Heart left ventricle (tissue), 16 donors: ENCODE measurements at places on chromosomes 5 and 9.

GRCh38 chr5:123094919-123095797 lies 6.1 kb downstream of the PRDM6 start:
- peak overlapping the region; percentile 6 for H3K4me3 ChIP-seq
- peaks cover 97% of the 10 kb centered on the region for H3K27me3 ChIP-seq
- H3K4me1 ChIP-seq = no peaks in the 10 kb centered on the region
- no peaks in the 10 kb centered on the region for H3K36me3 ChIP-seq

DNA sequence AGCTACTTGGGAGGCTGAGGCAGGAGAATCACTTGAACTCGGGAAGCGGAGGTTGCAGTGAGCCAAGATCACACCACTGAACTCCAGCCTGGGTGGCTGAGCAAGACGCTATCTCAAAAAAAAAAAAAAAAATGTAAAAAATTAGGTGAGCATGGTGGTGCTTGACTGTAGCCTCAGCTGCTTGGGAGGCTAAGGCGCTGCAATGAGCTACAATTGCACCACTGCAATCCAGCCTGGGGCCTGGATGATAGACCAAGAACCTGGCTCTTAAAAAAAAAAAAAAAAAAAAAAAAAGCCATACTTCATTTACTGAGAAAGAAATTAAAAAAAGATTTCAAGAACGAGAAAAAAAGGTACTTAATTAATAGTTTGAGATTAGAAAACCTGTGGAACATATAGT lies 62.1 kb downstream of the SVEP1 start:
- DNase-seq = no peak
- no peaks in the 10 kb centered on the region for H3K27me3 ChIP-seq
- H3K4me1 ChIP-seq = no peaks in the 10 kb centered on the region
- no peaks in the 10 kb centered on the region for H3K36me3 ChIP-seq
- no peak overlapping the region for H3K4me3 ChIP-seq
- H3K27ac ChIP-seq = no peak overlapping the region

- no peaks in the 10 kb centered on the region for H3K36me3 ChIP-seq
- H3K27ac ChIP-seq = no peak overlapping the region
- no peaks in the 10 kb centered on the region for H3K4me1 ChIP-seq
- no peak for DNase-seq
- H3K27me3 ChIP-seq = no peaks in the 10 kb centered on the region
- no peak overlapping the region for H3K4me3 ChIP-seq
Measured at GRCh38 chr5:102731693-102732092, 23.4 kb upstream of the PAM start.

GRCh38 chr5:150279330-150280020 lies 10.1 kb downstream of the CAMK2A start:
- no peak overlapping the region for H3K27ac ChIP-seq
- H3K27me3 ChIP-seq = no peaks in the 10 kb centered on the region
- H3K4me3 ChIP-seq = no peak overlapping the region
- no peak for DNase-seq

GRCh38 chr5:41788941-41789368 lies 81.3 kb downstream of the OXCT1 start:
- H3K36me3 ChIP-seq = no peaks in the 10 kb centered on the region
- H3K4me1 ChIP-seq = peaks cover 19% of the 10 kb centered on the region
- DNase-seq = no peak

DNA sequence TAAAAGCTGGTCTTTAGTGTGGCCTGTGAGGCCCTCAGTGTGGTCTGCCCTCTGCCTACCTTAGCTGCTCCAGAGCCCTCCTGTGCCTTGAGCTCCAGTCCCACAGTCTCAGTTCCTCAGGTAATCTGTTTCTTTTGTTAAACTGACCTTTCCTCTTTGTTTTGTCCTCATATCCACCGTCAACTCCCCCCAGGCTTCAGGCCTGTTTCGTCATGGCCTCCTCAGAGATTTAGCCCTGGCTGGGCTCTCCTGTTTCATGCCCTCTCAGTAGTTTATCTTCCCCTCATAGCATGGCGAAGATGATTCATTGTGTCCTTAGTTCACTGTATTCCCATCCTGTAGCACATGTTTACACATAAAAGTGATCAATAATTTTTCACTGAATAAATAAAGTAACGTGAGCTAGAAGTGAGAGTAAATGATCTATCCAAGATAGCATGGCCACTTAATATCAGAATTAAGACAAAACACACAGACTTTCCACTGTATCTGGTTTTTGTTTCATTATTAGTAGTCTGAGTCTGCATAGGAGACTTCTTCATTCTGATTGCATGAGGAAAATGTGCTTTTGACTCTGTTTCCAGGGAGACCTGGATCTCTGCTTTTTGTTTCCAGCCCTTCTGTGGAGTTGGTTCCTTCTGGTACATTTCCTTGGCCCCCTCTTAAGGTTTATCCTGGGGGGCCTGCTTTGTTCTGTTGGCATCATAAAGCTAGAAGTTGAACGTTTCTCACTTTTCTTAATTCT lies 70.5 kb downstream of the SNX24 start:
- H3K36me3 ChIP-seq = no peaks in the 10 kb centered on the region
- no peak overlapping the region for H3K4me3 ChIP-seq
- DNase-seq = no peak
- H3K27me3 ChIP-seq = no peaks in the 10 kb centered on the region
- no peak overlapping the region for H3K27ac ChIP-seq
- H3K4me1 ChIP-seq = no peaks in the 10 kb centered on the region

DNA sequence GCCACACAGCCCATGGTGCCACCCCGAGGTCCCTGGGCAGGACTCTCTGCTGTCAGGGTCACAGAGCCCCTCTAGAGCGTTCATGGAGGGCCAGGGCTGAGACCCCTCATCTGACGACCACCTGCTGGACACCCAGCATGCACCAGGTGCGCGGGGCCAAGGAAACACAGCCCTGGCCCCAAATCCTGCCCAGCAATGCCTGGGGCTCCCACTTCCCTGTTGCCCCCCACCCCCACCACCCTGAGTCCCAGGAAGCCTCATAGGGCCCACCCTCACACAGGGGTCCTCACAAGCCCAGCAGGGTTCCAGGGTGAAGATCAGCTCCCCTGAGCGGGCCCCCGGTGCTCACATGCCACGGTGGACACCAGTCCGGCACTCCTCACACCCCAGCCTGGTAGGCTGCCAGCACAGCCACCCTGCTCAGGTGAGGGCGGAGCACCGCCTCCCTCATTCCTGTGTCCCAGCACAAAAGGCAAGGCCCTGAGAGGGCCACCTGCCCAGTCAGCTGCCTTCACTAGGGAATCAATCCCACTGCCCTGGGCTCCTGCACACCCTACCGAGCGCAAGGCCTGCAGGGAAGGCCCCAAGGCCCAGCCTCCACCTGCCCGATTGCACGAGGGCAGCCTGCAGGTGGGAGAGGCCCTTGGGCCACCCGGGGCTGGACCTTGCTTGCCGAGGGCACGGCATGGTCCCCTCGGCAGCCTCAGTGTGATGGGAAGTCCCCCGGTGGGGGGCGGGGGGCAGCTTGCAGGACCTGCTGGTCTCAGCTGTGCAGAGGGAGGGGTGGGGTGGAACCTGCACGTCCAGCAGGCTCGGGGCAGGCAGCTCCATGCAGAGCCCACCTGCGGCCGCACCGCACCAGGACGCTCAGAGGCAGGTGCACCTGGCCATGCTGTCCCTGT lies 56.4 kb upstream of the UBAC1 start:
- H3K27ac ChIP-seq = no peak overlapping the region
- no peaks in the 10 kb centered on the region for H3K27me3 ChIP-seq
- peaks cover 11% of the 10 kb centered on the region for H3K4me1 ChIP-seq
- no peak overlapping the region for H3K4me3 ChIP-seq
- H3K36me3 ChIP-seq = no peaks in the 10 kb centered on the region

DNA sequence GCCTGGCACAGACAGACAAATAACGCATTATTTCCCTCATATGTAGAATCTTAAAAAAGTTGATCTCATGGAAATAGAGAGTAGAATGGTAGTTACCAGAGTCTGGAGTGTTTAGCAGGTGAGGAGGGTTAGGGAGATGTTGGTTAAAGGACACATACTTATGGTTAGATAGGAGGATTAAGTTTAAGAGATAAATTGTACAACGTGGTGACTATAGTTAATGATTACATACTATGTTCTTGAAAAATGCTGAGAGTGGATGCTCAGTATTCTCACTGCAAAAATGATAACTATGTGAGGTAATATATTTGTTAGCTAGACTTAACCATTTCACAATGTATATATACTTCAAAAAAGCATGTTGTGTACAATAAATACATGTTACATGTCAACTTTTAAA lies 38.0 kb downstream of the CERT1 start:
- no peaks in the 10 kb centered on the region for H3K36me3 ChIP-seq
- H3K27ac ChIP-seq = no peak overlapping the region
- DNase-seq = no peak
- H3K4me1 ChIP-seq = no peaks in the 10 kb centered on the region

DNA sequence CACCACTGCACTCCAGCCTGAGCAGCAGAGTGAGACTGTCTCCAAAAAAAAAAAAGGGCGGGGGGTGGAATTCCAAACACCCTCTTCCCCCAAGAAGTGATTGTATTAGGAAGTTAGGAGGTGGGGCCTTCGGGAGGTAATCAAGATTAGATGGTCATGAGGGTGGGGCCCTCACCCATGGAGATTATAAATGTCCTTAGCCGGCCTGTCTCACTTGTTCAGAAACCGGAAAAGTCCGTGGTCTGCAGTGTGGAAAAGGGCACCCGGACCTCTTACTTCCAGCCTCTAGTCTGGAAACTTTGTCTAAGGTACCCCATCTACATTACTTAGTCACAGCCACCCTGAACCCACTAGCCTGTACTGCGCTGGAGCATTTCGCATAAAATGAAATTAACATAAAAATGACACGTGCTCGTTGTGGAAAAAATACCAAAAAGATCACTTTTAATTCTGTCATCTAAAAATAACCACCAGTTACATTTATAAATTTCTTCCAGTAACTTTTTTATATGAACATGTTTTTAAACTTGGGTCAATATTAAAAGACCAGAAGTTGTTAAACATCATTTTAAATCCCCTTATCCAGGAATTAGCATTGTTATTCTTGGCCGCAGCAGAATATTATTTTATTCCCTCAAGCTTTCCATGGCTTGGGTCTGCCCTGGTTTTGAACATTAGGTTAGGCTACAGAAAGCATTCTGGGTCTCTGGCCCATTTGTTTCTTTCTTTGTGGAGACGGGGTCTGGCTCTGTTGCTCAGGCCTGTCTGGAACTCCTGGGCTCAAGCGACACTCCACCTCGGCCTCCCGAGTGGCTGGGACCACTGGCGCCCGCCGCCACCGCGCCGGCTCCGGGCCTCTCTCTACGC lies 1.2 kb upstream of the CKS2 start:
- H3K36me3 ChIP-seq = peaks cover 8% of the 10 kb centered on the region
- H3K27me3 ChIP-seq = no peaks in the 10 kb centered on the region
- no peak for DNase-seq

- peak; percentile 35 for DNase-seq
- H3K27me3 ChIP-seq = no peaks in the 10 kb centered on the region
- no peak overlapping the region for H3K4me3 ChIP-seq
Measured at GRCh38 chr9:137482094-137482781, 23.1 kb upstream of the NSMF start.

DNA sequence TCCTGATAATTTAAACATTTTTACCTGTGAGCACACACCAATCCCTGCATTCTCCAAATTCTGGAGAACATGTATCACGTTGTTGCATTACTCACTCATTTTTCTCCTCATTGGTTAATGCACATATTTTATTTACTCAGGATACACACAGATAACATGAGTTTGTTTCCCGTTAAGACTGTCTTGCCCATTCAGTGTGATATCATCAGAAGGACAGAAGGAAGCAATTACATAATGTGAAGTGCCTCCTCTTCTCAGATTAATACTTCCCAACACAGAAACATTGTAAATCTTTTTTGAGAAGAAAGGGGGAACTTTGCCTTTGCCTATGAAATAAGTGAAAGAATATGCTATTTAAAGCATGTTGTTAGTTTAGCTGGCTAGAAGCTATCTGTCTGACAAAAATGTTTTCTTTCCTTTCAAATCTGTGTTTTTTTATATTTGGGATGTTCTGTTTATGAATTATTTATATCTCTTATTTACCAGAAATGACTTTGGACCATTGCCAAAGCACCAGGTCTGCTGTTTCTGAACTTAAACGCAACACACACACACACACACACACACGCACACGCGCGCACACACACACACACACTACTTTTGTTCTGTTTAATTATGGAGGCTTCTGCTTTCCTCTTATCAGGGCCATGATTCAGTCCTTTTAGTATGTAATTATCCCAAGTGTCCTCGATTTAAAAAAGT lies 186.5 kb downstream of the CHSY3 start:
- no peaks in the 10 kb centered on the region for H3K27me3 ChIP-seq
- no peak overlapping the region for H3K4me3 ChIP-seq
- no peaks in the 10 kb centered on the region for H3K36me3 ChIP-seq
- H3K27ac ChIP-seq = no peak overlapping the region

DNA sequence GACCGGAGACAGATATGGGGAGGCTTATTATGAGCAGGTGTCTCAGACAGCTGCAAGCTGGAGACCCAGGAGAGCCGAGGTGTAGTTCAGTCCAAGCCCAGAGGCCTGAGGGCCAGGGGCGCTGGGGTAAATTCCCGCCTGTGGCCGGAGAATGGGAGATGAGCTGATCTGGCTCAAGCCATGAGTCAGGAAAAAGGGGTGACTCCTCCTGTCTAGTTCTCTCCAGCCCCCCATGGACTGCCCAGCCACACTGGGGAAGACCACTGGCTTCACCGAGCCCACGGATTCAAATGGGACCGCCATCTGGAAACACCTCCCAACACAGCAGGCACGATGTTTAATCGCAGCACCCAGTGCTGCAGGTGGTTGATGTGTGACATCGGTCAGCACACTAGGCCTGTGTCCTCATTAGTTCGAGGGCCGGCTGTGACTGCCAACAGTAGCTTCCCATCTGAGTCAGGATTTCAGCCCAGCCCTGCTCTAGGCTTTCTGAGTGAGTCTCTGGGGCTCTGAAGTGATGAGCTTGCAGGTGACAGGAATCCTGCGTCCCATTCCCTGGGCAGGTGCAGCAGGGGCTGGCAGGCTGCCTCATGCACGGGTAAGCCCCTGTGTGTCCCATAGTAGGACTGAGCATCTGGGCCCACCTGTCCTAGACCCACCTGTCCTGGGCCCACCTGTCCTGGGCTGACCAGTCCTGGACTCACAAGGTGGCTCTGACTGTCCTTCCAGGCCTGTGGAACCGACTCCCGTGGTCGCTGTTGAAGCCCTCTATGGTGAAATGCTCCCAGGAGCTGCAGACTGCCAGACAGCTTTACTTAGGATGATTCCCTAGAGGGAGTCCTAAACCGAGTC lies 49.7 kb downstream of the AHRR start:
- no peak overlapping the region for H3K4me3 ChIP-seq
- peaks cover 17% of the 10 kb centered on the region for H3K27me3 ChIP-seq
- peaks cover 18% of the 10 kb centered on the region for H3K4me1 ChIP-seq
- H3K27ac ChIP-seq = no peak overlapping the region
- no peak for DNase-seq
- no peaks in the 10 kb centered on the region for H3K36me3 ChIP-seq

GRCh38 chr5:38672059-38672788 lies 115.8 kb upstream of the LIFR start:
- no peak overlapping the region for H3K4me3 ChIP-seq
- H3K4me1 ChIP-seq = no peaks in the 10 kb centered on the region
- no peaks in the 10 kb centered on the region for H3K36me3 ChIP-seq

DNA sequence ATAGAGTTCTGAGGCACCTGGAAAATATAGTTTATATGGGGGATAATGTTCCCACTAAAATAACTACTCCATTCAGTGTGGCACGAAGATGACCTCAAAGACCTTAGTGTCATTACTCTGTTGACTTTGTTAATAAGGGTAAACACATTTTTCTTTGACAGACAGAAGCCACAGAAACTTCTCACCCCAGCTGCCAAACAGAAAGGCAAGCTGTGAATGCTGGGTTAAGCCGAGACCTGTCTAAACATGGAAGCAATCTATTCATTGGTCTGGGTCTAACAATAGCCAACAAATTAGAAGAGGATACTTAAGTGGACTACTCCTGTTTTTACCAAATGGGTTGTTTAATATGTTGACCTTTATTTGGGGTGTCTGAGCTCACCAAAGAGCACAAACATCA lies 171.4 kb downstream of the TLE1 start:
- peaks cover 3% of the 10 kb centered on the region for H3K4me1 ChIP-seq
- H3K4me3 ChIP-seq = no peak overlapping the region
- H3K27me3 ChIP-seq = no peaks in the 10 kb centered on the region
- no peak for DNase-seq
- no peak overlapping the region for H3K27ac ChIP-seq
